ENCODE measurements at places on chromosomes 7 and 10.
A peak's percentile ranks its signal among the peaks of the same experiment; 100 is the strongest.

DNA sequence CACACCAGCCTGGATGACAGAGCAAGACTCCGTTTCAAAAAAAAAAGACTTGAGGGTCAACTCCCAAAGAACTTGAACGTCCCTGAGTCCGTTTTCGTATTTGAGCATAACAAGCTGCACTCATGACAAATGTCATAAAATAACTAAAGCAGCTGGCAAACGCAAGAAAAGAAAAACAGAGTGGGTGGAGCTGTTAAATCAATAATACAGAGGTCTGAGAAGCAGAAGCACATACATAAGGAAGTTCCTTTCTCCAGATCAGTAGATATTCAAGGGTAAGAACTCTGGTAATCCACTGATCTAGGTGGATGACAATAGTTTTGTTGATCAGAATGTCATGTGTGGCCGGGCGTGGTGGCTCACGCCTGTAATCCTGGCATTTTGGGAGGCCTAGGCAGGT, 150.1 kb downstream of the FAM107B start:
- no peak for DNase-seq

DNA sequence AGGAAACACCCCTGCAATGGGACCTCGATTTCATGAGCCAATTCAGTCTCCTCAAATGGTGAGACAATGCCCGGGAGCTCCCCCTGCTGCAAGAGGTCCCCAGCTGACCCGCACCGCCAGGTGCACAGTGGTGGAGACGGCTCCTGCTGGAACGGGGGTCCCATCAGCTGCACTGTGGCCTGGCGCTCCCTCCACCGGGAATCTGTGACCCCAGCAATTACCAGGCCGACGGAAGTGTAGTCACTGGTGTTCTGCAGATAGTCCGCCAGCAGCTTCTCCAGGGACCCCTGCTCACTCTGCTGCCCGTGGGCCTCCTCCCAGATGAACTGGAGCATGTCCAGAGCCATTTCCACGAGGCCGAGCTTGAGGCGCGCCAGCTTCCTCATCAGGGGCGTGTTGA, 64.9 kb upstream of the NKX6-2 start:
- DNase-seq: no peak

GRCh38 chr10:36779238-36779846, 346.1 kb upstream of the ANKRD30A start:
- DNase-seq: peak; percentile 69

DNA sequence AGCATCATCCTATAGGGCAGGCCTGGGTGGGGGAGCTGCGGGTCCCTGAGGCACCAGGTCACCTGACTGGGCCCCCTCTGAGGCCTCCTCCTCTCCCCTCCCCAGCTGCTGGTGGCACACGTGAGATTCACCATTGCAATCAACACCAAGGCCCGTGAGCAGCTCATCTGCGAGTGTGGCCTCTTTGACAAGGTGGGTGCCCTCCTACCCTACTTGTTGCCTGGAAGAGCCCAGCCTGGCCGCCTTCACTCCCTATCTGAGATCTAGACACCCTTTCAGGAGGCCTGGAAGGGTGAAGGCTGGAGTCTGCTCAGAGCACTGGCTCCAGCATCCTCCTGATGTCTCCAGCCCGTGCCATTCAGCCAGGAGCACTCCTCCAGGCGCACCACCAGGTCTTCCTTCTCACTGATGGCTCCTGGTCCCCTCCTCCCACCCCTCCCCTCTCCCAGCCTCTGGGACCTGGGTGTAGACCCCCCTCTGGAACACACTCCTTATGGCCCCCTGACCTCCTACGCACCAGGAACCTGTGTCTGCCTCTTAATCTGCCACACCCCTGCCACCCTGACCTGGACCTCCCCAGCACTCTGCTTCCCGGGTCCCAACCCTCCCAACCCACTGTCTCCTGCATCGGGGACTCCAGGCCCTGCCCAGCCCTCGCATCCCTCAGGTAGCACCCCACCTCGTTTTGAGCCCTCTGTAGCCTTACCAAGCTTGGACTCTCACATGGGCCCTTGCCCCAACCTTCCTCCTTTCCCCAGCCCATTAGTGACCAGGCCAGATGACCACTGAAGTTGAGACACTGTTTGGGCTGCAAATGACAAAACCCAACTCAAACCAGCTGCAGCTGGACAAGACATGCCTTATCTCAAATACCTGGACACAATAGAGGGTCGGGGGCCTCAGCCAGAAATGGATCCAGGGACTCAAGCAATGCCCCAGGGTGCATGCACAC, 67.5 kb downstream of the ALOX5 start:
- DNase-seq: no peak

- DNase-seq: no peak
Observed at GRCh38 chr10:19775296-19775695, 40.9 kb upstream of the PLXDC2 start.

DNA sequence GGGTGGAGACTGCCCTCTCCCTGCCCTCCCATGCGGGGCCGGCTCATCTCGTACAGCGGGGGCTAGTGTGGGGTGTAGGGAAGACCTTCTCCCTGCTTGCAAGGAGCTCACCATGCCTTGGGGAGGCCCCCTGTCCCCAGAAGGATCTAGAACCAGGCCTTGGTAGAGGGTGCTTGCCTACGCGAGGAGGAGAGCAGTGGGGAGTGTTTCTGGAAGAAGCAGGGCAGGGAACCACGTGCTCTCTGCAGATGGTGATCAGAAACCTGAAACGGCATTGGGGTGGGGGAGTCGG, 2.7 kb downstream of the MAFK start:
- no peak for DNase-seq

DNA sequence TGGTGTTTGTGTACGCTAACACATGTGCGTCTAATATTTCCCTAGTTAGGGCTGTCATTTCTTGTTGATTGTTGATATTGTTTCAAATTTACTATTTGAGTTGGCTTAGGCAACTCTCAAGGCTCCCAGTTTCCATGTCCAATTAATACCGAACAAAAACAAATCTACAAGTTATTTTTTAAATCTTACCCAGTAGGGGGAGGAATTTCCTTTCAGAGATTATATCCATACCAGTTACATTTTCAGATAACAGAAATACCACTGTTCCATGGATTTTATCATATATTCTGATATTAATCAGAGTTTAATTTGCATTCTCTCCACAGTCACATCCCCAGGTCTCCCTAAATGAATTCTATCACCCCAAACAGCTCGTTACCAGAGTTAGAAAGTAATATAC, 7.2 kb upstream of the AKR1B10 start:
- peak; percentile 17 for DNase-seq

All from NCI-H1694 treated with DMSO at 0.1 percent for 48 hours (cell line).